ENCODE measurements at places on chromosomes 11 and 22.

- no peak for DNase-seq
Measured at GRCh38 chr11:61082931-61083531, 19.3 kb upstream of the CD5 start.

- no peak for DNase-seq
Measured at GRCh38 chr11:105183426-105183825, 43.9 kb upstream of the CARD18 start.

DNA sequence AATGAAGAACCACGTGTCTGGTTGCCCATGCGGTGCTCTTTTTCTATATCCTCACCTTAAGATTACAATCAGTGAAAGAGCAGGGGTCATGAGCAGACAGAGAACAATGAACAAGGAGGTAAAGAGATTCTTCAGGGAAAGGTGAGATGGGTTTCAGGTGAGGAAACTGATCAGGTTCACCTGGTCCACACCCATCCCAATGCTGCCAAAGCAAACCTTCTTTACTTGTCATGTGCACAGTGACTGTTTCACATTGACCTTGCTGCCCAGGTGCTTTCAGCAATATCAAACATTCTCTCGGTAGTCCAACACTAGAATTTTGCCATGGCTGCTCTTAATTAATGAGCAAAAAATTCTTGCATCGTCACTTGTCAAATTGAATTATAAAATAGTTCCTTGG, 24.5 kb upstream of the OR9Q2 start:
- no peak for DNase-seq

DNA sequence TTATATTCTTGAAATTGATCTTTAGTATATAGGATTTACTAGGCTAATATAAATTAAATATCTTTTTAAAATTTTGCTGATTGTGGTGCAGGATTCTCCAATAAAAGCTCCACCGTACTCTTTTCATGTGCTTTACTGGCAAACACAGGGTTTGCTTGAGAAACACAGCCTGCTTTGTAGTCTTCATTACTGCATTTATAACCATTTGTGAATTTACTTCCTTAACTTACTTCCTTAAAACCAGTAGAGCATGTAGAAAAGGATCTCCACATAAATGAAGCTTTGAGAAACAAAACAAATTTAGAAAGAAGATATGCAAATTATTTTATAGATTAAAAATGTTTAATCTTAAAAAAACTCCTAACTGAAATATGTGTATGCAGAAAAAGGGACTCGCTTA, 28.8 kb downstream of the SWAP70 start:
- no peak for DNase-seq

DNA sequence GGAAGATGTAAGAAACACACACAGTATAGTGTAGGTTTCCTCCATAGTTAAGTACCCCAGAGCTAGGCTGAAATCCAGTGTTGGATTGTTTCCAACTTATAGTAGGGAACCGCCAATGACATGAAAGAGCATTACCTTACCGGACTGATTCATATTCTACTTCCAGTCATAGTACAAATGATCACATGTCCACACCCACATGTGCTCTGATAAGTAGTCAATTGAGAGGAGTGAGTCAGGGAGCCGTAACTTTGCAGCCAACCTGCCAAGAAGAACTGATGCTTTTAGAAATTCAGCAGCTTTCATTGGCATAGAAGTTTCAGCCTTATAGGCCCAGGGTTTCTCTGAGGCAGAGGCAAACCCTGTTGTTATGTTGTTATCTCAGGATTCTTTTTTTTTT, 240.6 kb downstream of the ETS1 start:
- DNase-seq, result no peak

DNA sequence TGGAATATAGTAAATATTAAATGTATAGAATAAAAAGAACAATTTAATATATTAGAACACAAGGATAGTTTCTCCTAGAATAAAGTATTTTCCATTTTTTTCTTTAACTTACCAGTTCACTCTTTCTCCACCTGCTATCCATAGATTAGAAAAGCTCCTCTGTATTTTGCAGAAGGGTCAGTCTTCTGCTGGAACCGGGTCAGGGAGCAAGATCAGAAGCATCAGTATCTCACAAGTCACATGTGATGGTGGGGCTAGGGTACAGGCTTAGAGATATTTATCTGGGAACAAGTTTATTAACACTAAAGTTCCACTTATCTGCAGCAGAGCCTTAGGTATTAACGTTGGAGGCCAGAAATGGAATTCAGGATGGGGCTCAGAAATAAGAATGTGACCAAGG, 17.3 kb upstream of the OR52A1 start:
- DNase-seq, result no peak

DNA sequence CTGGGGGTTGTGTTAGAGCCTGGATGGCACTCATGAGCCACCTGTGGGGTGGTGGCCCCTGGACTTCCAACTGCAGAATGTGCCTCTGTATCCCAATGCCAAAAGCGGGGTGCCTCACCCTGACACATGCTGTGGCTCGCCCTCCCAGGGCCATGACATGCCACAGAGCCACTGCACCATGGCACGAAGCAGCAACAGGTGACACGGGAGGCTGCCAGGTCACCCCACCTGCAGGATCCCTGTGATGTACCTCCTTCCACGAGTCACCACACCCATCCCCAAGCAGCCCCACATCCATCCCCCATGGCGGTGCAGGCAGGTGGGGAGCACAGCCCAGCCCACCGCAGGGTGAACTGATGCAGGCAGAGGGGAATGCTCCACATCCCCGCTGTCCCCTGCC, 14.8 kb downstream of the NECTIN1 start:
- DNase-seq, result no peak

All from GM13977 (cell line).